ENCODE measurements at places on chromosomes 5 and 9.

- DNase-seq, result no peak
Measured at GRCh38 chr5:18944771-18945170, 1043.2 kb downstream of the CDH18 start.

GRCh38 chr9:125963932-125964331 is 216.8 kb downstream of the PBX3 start:
- no peak for DNase-seq

- no peak for DNase-seq
Measured at GRCh38 chr9:99006511-99006910, 62.8 kb downstream of the COL15A1 start.

DNA sequence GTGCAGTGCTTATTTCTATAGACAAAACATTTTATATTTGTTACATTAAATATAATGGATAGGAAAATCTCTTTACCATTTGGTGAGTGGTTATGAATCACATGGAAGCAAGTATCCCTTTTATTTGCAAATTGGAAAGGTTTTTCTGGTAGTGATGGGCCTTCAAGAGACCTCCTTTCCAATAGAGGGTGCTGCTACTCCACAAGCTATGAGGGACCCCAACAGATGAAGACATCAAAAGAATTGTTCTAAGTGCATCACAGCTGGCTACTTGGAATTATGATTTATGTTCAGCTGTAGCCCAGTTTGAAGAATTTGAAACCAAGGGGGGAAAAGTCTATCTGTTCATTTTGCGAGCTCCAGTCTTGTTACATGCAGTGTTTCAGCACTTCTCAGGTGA is 493.7 kb upstream of the SGCD start:
- no peak for DNase-seq

DNA sequence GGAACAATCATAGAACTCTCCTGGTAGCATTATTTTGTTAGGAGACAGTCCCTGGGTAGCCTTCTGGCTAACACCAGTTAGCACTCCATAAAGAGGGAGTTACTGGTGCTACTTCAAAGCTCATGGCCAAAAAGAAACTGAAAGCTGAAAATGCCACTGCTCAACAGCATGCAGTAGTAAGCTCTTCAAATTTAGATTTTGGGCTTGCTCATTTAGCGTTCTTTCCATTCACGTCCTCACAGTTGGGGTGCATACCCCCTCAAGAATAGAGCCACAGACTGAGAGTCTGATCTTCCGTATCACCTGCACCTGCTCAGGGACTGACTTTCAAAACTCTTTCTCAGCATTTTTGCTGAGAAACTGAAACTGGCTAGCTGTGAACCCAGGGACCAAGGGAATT is 24.7 kb downstream of the NTRK2 start:
- no peak for DNase-seq

- no peak for DNase-seq
Measured at GRCh38 chr9:125202846-125203618, 2.7 kb downstream of the RABEPK start.

DNA sequence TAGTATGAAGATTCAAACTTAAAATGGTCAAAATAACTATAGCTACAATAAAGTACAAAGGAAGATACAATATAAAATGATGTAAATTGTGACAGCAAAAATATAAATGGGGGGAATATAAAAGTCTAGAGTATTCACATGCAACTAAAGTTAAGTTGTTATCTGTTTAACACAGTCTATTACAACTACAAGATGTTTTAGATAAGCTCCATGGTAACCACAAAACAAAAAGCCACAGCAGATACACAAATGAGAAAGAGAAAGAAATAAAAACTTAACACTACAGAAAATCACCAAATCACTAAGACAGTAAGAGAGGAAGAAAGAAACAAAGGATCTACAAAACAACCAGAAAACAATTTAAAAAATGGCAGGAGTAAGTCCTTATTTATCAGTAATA is 17.0 kb upstream of the SH3TC2 start:
- no peak for DNase-seq

GRCh38 chr5:158545949-158546530 is 553.7 kb downstream of the EBF1 start:
- no peak for DNase-seq

DNA sequence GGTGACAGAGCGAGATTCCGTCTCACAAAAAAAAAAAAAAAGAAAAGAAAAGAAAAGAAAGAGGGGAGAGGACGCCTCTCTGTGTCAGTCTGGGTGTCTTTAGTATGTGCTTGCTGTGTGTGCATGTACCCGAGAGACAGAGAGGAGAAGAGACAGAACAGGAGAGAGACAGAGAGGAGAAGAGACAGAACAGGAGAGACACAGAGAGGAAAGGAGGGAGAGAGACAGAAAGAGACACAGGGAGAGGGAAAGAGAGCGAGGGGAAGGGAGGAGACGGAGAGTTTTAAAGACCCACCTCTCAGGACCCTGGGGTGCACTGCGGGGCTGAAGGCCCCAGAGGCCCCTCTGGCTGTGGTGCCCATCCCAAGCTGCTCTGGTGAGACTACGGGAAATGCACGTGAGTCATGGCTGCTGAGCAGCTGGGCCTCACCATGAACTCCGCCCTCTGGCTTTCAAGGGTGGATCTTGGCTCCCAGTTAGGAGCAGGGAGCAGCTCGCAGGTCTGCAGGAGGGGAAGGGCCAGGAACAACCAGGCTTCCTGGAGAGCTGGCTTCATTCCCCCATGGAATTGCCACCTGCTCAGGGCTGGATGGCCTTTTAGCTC is 7.9 kb downstream of the SLC6A3 start:
- DNase-seq, result no peak

GRCh38 chr5:50873595-50874277 is 207.3 kb downstream of the PARP8 start:
- DNase-seq, result no peak

GRCh38 chr5:157961896-157962590 is 103.1 kb upstream of the CLINT1 start:
- no peak for DNase-seq

GRCh38 chr5:14512574-14512973 is 69.0 kb upstream of the OTULINL start:
- DNase-seq, result no peak

- no peak for DNase-seq
Measured at GRCh38 chr5:177369645-177370440, 12.1 kb downstream of the RGS14 start.

DNA sequence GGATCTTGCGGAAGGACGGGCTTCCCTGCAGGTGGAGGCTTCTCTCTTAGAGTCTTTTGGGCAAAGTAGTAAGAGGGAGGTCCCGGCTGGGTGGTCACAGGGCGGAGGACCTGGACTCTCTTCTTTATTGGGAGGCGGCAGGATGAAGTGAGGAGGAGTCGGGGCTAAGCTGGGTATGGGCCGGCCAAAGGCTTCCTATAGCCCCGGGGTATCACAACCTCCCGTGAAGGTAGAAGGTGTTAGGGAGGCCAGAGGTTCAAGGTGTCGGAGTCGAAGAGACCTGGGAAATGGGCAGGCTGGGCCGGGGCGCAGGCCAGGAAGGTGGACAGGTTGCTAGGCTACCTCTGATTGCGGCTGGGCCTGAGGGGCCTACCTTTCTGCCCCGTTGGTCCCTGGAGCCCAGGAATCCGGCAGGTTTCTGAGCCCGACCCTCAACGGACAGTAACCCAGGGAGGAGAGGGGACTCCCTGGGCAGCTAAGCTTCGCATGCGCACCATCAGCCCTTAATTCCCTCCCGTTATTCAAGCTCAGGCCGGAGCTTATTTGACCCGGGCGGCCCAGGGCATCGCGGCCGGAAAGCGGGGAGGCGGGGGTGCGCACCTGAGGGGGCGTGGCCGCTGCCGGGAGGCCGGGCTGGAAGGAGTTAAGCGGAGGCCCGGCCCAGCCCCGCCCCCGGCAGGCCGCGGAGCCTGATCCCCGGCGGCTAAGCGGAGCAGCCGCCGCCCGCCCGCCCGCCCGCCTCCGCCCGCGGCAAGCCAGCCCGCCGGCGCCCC is at the start of gene TESK1:
TESK1 (plus strand) TSS at position 685 of the 773 bp plus-strand sequence. CDS start 358 bp downstream, outside the sequence.
- DNase-seq, result no peak

GRCh38 chr5:61728287-61728686 is 396.2 kb downstream of the ZSWIM6 start:
- DNase-seq, result no peak

DNA sequence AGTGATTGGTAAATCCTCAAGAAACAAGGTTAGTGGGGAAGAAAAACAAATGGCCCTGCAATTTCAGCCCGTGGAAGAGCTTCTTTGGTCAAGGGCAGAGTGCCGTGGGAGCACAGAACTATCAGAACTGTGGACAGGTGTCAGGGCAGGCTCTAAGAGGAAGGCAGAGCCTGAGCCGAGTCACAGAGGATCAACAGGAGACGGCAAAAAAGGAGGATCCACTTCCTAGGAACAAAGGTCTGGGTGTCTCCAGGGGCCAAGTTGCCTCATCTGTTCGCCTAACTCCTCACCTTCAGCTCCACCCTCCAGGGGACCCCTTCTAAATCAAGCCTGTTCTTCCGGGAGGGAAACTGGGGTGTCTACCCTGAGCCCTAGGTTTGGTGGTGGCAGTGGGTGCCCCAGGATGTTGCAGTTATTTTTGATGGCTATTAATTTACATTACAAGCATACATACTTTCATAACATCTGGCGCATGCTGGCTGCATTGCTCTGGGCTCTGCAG is 88.0 kb downstream of the FEM1C start:
- DNase-seq, result no peak

GRCh38 chr5:83900306-83900705 is 179.7 kb upstream of the HAPLN1 start:
- no peak for DNase-seq

DNA sequence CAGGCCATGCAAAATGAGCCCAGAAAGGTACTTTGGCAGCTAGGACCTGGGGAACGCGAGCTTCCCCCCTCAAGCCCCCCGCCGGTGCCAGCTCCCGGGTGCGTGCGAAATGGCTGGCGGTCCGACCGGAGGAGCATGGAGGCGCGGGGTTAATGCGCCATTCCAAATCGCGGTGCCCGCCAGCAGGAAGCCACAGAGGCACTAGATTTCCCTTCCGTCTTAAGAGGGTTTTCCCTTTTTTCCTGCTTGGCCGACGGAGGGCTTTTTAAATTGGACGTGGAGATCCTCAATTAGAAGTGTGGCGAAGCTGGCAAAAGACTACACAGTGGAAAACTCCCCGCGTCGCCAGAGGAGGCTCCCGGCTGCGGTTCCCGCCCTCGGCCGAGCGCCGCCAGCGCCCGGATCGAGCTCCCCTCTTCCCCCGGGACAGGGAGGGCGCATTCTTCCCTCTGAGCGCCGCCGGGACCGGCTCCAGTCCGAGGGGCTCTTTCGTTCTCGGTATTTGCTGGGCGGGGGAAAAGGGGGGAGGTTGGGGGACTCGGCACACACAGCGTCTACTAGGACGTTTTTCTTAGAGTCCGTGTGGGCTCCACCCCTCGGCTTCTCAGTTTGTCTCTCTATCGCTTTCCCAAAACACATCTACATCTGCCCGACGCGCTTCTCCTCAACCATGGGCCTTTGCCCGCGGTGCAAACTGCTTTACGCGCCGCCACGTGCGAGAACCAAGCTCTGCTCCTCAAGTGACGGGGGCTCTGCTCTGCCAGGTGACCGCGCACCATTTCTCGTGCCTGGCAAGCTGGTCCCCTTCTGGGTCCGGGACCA is 3.0 kb downstream of the GDNF start:
- no peak for DNase-seq

DNA sequence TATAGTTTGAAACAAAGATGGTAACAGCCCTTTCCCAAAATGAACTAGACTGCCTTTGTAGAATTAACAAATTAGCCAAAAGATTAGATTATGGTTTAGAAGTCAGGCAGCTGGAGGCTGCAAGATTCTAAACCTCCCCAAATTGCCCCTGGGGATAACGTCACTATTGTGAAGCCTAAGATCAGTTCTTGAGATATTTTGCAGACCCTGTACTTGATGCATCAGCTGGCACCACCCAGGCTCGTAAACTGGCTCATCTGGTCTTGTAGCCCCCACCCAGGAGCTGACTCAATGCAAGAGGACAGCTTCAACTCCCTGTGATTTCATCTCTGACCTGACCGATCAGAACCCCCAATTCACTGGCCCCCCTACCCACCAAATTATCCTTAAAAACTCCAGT is 4.2 kb upstream of the SOWAHA start:
- DNase-seq, result no peak

DNA sequence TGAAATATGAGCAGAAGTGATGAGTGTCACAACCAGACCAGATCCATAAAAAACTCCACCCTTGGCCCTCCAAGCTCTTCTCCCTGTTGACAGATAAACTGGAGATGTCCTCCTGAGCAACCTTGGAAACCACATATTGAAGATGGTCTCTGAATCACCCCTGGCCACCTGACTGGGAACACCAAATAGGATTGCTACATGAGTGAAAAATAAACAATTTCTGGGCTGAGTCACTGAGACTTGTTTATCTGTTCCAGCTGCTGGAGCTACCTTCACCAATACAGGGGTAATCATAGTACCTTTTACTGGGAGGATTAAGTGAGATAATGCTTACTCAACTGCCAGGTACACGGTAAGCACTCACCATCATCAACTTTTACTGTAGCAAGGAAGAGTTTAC is 53.3 kb downstream of the PCA3 start:
- DNase-seq, result no peak

GRCh38 chr5:136979131-136979530 is 520.0 kb downstream of the SPOCK1 start:
- no peak for DNase-seq

DNA sequence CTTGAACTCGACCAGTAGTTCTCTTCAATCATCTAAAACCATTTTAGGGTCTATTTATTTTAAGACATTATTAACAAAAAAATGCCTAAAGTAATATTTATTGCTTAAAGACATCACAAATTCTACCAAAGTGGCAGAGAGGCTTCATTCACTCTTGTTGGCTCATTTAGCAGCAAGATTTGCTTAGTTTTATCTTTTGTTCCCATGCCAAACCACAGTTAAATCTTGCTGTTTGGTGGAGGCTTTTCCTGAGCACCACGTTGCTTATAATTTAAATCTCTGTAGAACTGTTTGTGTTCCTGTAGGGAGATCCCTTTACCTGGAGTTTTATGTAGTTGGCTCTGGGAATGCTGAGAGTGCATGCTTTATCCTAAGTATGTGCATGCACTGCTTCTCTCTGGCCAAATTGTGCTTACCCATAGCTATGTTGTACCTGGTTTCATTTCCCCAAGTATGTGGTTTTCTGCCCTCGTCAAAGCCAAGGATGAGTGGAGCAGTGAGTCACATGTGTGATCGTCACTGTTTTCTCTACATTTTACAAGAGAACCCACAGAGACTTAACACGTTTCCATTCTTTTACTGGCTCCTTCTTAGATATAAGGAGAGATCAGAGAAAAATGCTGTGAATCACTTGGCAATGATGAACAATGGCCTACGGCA is 42.1 kb upstream of the MAST4 start:
- no peak for DNase-seq

DNA sequence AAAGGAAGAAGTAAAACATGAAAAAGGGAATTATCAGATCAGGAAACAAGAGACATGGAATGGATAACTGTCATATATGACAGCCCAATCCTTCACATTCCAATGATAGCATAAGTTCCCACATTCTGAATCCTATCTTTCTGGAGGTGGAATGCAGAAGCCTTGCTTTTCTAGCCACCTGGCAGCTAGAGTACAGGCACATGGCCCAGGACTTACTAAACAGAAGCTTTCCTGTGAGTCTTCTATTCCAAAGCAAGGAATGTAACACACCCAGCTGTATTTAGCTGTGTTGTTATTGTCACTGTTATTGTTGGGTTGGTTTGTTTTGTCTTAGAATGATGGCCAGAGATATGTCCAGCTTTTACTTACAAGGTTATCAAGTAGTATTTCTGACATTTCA is 780.5 kb upstream of the ZNF608 start:
- no peak for DNase-seq

- DNase-seq, result no peak
Measured at GRCh38 chr9:88810826-88811225, 180.4 kb upstream of the S1PR3 start.
